T-helper 22 cell (primary cell): ENCODE measurements at places on chromosomes 6 and 20.

- DNase-seq, result no peak
These were observed 328.6 kb upstream of the SYNCRIP start for GRCh38 chr6:85971238-85971637.

DNA sequence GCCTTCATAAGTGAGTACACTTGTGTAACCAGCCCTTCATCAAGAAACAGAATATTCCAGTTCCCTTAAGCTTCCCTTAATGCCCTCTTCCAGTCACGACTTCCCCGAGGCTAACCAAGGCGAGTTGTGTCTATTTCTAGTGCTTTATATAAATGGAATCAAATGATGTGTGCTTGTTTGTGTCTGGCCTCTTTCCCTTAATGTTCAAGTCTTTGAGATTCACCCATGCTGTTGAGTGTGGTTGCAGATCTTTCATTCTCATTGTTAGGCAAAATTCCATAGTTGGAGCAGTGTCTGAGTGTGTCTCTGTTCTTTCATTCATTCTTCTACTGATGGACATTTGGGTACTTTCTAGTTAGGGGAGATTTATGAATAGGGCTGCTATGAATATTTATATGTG, 135.0 kb downstream of the CEBPB start:
- no peak for DNase-seq

DNA sequence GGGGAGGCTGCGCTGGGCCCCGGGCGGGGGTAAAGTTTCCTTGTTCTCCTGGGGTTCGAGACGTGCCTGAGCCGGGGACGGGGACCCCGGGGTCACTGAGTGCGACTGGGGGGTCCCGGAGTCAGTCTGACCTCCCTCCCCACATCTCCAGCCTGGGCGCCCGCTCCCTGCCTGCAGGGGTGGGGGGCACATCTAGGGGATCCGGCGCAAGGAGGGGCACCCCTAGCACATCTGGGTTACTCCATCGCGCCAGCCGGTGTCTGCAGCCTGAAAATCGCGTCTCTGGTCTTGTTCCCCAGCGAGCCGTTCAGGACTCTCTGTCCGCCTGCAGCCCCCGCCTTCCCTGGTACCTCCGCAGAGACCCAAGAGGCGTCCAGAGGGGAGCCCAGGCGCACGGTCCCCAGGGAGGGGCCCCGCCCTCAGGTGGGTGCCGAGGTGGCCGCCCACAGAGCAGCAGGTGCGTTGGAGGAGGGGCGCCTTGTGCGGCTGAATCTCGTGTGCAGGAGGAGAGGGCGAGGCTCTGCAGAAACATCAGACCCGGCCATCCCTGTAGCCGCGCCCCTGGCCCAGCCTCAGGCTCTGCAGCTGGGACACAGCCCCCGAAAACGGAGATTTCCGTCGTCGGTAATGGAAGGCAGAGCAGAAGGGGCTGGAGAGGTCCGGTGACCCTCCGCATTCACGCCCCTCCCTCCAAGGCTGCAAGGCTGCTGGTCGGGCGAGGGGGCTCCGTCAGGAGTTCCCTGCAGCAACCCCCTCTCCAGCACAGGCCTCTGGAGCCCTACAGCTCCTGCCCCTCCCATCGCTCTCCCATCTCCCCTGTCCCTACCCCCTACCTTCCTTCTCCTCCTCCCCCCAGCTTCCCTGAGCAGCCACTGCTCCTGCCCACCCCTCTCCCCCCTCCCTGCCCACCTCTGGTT, 628 bp upstream of the CHRNA4 start:
- no peak for DNase-seq

DNA sequence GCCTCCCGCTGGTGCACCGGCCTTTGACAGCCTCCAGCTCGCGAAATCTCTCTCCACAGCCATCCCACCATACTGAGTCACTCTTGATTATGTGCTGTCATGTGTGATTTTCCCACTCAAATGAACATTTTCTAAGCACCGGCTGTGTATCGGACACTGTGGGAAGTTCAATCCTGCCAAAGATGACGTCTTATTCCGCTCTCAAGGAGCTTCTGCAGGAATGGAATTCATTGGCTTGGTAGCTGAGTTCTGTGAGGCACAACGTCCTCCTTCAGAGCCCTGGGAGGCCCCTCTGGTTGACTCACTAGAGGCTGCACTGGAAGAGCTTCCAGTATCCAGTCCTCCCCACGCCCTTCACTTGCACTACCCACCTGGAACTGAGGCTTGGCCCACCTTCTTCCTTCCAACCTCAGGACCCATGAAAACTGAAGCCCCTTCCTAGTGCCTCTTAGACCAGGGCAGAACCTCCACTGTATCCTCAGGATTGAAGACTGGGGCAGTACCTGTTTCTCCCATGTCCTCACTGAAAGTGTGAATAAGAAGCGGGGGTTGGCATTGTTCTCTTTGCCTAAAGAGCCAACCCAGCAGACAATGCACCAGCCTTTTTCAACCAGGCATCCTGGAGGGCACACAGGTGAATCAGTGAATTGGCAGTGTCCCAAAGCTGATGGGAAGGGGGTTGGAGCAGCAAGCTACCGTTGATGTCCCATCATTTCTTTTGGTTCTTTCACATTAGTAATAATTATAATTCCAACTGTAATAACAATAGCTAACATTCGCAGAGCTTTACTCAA, 1.7 kb downstream of the UNC5CL start:
- no peak for DNase-seq

GRCh38 chr6:39086711-39087110, 28.3 kb downstream of the SAYSD1 start:
- DNase-seq, result no peak

- DNase-seq, result no peak
These were observed 272.6 kb upstream of the CITED2 start for GRCh38 chr6:139647016-139647415.

DNA sequence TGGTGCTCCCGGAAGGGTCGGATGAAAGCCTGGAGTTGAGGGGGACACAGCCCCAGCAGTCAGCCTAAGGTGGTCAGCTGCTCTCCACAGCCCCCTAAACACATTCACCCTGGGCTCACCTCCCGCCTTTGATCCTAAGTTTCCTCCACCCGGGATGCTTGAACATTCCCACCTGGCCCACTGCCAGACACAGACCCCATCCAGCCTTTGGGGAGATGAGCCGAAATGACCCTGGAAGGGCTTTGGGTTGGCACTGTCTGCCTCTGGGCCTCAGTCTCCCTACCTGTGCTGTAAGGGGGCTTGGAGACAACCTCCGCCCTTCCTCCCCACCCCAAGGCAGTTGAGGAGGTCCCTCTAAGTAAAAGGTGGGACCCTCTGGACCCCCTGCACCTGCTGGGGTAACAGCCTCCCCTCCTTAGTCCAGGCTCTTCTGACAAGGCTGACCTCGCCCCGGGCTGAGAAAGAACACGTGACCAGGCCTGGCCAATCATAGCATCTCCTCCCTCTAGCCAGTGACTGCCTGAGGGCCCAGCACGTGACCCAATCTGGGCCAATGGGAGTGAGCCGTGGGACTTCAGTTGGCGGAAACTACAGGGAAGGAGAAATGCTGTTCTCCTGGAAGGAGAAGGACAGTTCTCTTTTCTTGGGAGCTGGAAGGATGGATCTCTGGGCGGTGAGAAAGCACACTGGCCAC, 16.9 kb upstream of the UBE2V1 start:
- no peak for DNase-seq

DNA sequence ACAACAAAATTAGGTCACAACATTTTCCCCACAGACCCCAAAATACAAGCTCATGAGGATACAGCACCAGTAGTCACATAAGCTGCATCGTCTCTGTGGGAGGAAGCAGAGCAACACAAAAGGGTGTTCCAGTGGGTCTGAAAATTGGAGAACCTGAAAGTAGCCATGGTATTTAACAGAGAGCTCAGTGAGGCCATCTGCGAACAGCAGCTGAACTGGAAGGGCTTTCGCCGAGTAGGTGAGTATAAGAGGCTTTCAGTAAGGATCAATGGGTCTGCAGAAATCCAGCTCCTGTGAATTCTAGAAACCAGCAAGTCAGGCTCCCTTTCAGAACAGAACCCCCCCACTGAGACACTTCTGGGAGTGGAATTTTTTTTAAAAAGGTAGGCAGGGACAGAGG, 120.0 kb upstream of the RREB1 start:
- DNase-seq, result no peak

DNA sequence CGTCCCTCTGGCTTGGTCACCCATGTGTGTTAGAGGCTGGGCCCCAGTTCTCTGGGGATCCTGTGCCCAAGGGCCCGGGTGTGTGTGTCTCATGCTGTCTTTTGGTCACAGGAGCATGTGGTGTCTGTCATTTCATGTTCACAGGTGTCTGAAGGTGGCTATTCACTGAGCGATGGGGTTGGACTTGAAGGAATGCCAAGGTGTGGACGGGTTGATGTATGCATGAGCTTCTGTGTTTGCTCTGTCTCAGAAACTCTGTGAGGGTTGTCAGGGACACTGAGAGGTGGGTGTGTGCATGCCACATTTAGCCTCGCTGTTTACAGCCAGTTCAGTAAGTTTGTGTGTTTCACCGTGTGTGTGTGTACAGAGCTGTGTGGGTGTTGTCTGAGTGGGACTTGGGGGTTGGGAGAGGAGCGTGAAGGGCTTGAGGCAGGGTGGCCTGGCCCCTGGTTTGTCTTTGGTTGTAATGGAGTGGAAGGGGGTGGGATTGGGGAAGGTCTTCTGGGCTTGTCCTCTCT, 1.2 kb downstream of the DDR1 start:
- no peak for DNase-seq

DNA sequence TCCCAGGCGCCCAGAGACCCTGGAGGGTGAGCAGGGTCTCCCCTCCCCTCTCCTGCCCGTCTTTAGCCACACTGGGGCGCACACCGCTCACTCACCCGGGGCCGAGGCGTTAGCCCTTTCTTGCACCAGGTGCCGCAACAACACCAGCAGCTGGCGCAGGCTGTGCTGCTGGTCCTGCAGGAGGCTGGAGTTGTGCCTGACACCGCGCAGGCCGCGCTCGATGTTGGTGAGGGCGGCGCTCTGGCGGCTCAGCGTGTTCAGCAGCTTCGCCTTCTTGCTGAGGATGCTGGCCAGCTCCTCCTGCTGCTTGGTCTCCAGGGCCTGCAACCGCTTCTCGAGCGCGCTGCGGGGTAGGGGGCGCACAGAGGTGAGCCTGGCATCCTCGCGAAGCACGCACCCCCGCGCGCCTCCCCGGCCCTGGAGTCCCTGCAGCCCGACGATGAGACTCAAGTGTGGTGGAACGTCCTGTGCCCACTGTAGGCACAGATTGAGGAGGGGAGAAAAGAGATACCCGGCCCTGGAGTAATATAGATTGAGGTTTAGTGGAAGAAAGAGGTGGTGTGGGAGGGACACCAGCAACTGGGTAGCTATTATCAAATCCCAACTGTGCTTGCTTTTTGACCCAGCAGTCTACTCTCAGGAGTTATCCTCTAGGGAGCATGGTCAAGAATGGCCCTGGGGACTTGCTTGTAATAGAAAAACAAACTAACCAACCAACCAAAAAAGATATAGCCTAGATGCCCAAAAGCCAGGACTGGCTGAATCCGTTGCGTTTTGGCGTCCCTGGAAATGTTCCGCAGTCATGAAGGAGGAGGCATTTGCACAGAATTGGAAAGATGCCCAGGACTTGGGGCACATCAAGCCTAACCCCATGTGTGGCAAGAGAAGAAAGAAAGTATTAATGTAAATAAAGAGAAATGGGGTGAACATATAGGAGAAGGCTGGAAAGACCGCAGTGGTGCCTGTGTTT, 30.9 kb downstream of the ANGPT4 start:
- DNase-seq, result no peak

- DNase-seq, result no peak
These were observed 7.7 kb downstream of the SHLD1 start for GRCh38 chr20:5757949-5758348.

- no peak for DNase-seq
These were observed 10.7 kb downstream of the MYLIP start for GRCh38 chr6:16139556-16139955.

DNA sequence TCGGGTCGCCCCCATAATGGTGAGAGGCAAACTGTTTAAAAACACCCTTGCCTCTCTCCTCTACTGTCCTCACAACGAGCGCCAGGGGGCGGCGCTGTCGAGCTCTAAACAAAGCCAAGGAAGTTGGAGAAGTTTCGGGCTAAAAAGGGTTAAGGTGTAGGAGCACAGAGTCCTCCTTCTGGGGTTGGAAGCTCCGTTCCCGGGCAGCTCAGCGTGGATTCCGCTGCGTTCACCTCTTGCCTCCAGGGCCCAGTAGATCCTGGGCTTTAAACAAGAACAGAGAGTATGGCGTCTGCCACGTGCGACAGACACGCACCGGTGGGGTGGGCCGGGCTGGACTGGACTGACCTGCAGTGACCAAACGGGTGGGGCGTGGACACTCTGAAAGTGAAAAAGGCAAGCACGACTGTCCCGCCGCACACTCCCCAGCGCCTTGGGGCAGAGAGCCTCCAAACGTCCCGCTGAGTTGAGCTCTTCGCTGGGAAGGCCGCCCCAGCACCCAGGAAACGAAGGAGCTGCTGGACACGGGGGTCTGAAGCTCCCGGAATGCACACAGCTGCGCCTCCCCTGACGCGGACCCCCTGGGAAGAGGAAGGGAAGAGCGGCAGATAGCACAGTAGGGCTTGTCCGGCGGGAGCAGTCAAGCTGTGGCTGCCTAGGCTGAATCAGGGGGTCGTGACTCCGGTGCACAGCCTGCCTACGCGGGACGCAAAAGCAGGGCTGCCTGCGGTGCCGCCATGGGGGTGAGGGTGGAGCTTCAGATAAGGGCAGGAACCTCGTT, 1.6 kb upstream of the THBD start:
- DNase-seq, result no peak

- DNase-seq, result no peak
These were observed 121.7 kb downstream of the NKAIN2 start for GRCh38 chr6:123925350-123925749.

DNA sequence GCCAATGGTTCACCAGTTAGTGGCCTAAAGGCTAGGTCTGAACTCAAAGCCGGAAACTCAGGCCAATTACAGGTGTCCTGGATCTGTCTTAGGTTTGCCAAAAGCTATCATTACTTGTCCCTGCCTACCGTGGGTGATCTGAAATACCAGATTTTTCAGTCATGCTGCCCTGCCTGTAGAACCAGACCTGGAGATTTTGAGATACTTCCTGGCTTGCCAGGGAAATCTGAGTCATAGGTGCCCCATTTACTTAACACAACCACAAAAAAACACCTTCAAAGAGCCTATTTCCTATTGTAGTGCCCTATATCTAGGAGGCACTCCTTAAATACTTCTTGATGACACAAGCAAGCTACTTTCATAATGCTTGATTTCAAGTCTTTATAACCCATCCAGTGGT, 13.9 kb upstream of the RANBP9 start:
- DNase-seq, result peak; percentile 21

- no peak for DNase-seq
These were observed 200.7 kb downstream of the FAXC start for GRCh38 chr6:99148761-99149160.
